ENCODE measurements at places on chromosomes 7 and 10.

DNA sequence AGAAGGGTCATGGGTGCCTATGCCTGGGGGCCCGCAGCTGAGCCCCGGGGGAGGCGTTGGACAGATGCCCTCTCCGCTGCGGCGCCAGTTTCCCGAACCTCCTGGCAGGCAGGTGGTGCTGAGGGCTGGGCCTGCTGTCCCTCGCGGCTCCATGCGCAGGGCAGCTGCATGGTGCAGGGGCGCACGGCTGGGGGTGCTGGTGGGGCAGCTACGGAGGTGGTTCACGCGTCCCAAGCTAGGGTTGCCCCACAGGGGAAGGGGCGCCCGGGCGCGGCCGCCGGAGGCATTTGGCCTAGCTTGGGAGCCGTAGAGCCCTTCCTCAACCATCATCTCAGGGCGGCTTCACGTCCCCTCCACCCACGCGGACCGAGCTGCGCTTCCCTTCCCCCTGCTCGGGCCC is 146.0 kb downstream of the CCDC201 start:
- DNase-seq = no peak

DNA sequence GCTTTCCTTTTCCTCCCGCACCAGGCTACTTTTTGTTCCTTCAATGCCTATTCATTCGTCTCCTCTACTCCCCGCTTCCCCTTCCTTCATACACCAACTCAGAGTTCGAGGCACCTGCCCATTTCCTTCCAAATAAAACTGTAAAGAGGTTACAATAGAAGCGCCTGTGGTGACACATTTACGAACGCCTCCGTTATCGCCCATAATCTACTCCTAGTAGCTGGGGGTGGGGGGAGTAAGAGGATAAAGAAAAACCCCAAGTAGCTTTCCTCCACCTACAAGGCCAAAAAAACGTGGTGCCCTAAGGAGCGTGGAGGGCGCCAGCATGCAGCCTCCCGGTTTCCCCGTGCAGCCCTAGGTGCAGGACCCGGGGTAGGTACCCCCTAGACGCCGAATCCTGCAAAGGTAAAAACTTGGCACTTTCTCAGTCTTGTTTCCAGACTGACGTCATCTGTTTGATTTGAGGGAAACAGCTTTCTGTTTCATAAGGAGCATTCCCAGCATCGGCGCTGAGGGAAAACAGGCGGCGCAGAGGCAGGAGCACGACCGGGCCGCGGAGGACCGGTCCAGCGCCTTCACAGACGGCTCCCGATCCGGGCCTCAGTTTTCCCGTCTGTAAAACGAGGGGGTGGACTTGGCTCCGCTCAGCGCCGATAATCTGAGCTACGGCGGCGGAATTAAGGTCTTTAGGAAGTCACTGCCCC is 922 bp downstream of the PPA1 start:
- DNase-seq = peak; percentile 18

- DNase-seq = peak; percentile 76
Measured at GRCh38 chr7:90824386-90825307, 228.5 kb downstream of the CDK14 start.

GRCh38 chr10:1419796-1420610 is 317.3 kb downstream of the ADARB2 start:
- DNase-seq = no peak

- DNase-seq = no peak
Measured at GRCh38 chr10:95963202-95963990, 55.6 kb downstream of the CC2D2B start.

GRCh38 chr10:6348096-6348874 is 145.6 kb downstream of the PFKFB3 start:
- DNase-seq = no peak

- DNase-seq = peak; percentile 30
Measured at GRCh38 chr7:133434246-133434865, 181.5 kb downstream of the EXOC4 start.

DNA sequence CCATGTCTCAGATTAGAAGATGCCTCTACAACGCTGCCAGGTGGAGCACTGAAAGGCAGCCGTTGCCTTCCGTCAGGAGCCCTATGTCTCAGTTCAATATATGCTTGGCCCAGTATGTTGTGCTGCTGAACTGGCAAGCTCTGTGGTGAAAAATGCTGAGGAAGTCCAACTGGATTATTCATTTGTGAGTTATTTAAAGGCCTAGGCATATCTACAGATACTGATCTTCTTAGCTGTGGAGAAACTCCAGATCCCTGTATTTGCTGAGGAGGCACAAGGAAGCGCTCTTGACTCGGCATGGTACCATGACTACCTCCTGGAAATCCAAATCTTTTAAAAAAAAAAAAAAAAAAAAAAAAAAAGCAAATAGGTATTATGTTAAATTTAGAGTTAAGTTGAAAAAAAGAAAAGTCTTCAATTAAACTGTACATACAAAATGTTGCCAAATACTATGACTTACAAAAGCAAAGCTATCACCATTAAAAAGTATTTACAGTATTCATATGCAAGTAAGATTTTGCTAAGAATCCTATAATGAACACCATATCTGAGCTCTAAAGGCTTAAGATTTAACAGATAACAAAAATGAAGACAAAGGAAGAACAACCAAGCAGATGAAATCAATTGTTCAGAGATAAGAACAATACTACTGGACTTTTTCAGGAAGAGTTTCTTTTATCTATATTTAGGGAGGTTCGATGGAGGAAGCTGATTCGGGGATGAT is 152.4 kb downstream of the GALNT11 start:
- no peak for DNase-seq

DNA sequence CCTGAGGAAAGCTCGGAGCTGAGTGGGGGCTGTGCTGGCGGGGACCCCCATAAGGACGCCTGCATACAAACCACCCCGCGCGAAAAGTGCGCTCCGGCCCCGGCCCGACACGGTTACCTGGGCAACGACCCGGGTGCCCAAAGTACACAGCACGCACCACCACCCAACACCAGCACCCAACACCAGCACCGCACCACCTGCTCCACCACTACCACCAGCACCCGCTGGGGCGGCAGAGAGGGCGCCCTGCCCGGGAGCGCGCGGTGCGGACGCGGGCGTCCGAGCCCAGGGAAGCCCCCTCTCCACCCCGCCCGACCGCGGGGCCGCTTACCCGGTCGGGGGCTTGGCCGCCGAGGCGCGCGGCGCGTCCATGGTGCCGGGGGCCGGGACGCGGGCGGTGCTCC is 345 bp downstream of the COBL start:
- DNase-seq = no peak

DNA sequence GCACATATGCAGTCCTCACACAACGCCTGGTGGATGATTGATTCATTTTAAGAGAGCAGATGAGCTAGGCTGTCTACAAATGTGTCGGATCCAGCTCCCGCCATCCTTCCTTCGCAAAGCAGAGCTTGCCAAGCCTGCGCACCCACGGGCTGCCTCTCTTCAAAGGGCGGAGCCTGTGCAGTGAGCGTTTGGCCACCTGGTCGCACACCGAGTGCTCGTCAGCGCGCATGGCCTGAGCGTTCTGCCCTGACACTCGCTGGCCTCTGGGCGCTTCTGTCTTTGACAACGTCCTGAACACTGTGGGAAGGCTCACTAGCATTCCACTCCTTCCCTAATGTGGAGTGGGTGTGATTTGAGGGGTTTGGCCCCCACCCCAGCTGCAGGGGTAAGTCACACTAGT is 47.1 kb upstream of the TMEM72 start:
- DNase-seq = no peak

- no peak for DNase-seq
Measured at GRCh38 chr10:132120200-132120599, 54.5 kb downstream of the JAKMIP3 start.

- no peak for DNase-seq
Measured at GRCh38 chr10:117934477-117934876, 112.3 kb downstream of the RAB11FIP2 start.

- DNase-seq = no peak
Measured at GRCh38 chr10:142371-142770, 7.1 kb downstream of the ZMYND11 start.

- DNase-seq = no peak
Measured at GRCh38 chr7:30464231-30464671, 14.3 kb downstream of the NOD1 start.

GRCh38 chr10:69639291-69640195 is 9.5 kb downstream of the FAM241B start:
- DNase-seq = peak; percentile 20

DNA sequence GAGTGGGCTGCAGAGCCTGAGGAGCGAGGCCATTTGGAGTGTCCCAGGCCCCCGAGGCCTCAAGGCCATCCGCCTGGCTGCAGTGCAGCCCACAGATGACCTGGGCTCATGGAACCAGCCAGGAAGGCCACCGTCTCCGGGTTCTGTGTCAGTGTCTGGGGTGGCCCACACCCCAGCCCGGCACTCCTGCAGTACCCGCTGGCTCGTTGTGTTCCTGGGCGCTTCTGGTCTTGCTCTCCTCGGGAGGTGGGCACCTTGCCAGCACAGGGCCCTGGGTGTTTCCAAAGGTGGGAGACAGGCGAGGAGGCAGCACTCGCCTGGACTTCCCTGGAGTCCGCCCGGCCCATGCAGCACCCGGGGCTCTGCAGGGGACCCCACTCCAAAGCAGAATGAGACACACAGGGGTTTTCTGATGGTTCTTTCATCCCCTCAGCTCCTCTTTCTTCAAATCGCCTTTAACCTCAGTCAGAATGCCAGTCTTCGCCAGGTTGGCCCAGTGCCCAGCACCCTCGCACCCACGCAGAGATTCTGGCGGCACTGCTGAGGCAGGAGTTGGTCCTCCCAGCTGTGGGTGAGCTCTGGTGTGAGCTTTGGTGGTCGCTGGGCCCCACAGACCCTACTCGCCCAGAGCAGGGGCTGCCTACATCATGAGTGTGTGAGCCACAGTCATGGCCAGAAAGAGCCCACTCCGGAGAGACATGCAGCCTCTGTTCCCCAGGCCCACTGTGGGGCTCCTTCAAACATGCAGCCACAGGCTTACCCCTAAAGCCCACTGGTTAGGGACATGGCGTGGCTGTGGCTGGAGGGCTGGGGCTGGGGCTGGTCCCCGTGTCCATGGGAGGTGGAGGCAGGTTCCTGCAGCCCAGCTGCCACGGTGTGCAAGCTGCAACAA is 155.7 kb downstream of the EBF3 start:
- DNase-seq = no peak
